ENCODE measurements at places on chromosomes 2 and 18.

DNA sequence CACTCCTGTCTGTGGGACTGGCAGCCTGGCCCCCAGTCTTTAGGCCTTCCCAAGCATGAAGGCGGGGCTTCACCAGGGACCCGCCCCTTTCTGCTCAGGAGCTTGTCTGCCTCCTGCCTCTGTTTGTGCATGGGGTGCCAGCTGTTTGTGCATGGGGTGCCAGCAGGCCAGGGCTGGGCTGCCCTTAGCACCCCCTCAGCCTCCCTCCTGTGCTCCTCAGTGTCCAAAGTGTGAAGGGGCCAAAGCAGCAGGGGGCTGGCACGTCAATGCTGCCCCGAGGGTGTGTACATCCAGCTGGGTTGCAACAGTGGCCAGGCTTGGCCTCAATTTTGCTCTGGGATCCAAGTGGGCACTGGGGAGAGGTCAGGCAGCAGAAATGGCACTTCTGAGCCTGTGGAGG is 298.0 kb upstream of the GALNT5 start:
- DNase-seq, result no peak

- no peak for DNase-seq
Measured at GRCh38 chr2:50722776-50723175, 309.2 kb downstream of the NRXN1 start.

GRCh38 chr18:8328126-8328525 is 281.1 kb upstream of the RAB12 start:
- DNase-seq, result no peak

DNA sequence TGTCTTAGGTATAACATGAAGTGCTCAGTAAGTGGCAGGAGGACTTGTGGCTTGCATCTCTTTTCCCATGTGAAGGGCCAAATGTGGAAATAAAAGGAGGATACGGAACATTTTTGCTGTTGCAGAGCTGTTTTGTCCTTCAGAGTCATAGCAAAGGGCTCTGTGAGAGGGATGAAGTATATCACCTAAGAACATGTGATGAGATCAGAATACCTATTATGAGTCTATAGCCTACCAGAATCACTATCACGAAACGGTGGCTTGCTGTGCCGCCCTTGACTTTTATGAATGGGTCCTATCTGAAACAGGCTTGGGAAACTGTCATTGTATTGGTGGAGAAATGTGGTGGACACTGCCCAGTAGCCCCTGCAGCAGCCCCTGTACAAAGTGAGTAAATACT is 67.0 kb upstream of the ITGB6 start:
- DNase-seq, result no peak
